ENCODE measurements at places on chromosomes 16 and 17.
A peak's percentile ranks its signal among the peaks of the same experiment; 100 is the strongest.

GRCh38 chr16:49454426-49455180 is 81.0 kb downstream of the C16orf78 start:
- DNase-seq = no peak

DNA sequence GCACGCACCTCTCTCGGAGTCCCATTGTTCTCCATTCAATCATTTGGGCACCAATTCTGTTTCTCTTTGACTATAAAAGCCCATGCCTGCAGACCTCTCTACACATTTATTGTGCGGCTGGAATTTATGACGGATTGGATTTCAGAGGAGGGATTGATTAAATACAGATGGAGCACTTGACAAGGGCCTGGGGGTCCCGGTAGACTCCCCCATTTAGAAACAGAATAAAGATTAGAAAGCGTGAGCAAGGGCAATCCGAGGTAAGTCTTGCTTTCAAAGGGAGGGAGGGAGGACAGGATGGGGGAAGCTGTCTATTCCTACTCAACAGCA is 15.1 kb upstream of the PITPNM3 start:
- no peak for DNase-seq

DNA sequence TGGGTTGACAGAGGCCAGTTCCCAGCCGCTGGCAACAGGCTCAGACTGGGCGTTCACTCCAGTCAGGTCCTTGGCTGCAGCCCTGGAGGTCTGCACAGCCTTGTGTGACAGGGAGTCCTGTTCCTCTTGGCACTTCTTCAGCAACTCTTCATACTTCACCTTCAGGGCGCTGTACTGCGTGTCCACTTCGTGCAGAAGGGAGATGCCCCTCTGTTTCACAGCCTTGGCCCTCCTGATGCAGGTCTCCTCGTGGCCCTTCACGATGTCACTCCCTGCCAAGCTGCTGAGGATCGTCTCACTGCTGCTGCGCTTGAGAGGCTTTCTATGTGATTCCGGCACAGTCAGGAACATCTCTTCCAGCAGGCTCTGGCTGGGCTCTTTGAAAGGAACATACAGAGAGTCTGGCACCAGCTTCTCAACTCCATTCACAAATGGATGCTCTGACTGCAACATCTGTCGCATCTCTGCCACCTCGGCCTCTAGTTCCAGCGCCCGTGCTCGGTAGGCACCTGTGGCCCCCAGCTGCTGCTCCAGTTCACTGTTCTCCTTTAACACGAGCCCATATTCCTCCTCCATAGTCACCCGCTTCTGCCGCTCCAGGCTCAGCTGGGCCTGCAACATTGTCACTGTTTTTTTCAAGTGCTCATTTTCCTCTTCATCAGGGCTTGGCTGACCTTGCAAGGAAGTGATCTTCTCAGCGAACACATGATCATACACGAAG is 27.2 kb downstream of the CDR2 start:
- DNase-seq = no peak

DNA sequence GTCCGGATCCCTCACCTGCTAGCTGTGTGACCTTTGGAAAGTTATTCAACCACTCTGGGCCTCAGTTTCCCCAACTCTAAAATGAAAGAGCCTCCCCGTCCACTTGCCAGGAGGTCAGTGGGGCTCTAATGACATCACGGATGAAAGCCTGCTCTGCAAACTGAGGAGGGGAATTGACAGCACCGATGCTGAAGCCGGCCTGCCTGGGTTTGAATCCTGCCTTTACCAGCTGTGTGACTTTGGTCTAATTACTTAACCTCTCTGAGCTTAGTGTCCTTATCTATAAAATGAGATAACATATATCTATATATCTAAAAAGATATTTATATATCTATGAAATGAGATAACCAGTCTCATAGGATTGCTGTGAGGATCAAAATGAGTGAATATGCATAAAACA is 1.9 kb downstream of the STX1B start:
- DNase-seq = no peak

DNA sequence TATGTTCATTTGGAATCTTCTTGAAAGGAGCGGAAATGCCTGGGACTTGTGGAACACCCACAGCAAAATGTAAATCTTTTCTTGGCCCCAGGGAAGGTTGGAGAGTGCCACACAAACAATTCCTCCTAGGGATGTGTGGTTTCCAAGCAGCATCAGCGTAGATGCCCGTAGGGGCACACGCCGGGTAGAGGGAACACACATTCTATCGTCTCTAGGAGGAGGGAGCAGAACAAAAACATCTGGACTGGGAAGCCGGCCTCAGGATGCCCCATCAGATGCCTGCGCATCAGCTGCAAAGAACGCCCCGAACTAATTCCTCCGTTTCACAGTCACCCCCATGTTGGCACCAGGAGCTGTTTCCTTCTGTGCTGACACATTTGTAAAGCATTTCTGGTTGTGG is 357.9 kb upstream of the ZFHX3 start:
- no peak for DNase-seq

GRCh38 chr16:11582157-11582814 is 4.4 kb downstream of the LITAF start:
- no peak for DNase-seq

DNA sequence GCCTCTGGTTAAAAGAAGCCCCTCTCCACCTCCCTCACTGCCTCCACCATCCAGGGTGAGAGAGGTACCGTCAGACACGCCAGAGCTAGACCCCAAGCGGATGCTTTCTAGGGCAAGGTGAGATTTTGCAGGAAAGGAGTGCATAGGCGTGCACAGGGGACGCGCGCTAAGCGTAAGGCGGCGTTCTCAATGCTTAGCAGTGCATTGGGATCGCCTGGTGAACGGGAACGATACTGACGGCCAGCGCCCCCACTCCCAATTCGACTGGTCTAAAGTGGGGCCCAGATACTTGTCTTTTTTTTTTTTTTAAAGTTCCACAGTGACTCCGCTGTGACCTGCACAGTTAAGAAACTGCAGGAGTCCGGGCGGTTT is 57.9 kb upstream of the CREBBP start:
- no peak for DNase-seq

DNA sequence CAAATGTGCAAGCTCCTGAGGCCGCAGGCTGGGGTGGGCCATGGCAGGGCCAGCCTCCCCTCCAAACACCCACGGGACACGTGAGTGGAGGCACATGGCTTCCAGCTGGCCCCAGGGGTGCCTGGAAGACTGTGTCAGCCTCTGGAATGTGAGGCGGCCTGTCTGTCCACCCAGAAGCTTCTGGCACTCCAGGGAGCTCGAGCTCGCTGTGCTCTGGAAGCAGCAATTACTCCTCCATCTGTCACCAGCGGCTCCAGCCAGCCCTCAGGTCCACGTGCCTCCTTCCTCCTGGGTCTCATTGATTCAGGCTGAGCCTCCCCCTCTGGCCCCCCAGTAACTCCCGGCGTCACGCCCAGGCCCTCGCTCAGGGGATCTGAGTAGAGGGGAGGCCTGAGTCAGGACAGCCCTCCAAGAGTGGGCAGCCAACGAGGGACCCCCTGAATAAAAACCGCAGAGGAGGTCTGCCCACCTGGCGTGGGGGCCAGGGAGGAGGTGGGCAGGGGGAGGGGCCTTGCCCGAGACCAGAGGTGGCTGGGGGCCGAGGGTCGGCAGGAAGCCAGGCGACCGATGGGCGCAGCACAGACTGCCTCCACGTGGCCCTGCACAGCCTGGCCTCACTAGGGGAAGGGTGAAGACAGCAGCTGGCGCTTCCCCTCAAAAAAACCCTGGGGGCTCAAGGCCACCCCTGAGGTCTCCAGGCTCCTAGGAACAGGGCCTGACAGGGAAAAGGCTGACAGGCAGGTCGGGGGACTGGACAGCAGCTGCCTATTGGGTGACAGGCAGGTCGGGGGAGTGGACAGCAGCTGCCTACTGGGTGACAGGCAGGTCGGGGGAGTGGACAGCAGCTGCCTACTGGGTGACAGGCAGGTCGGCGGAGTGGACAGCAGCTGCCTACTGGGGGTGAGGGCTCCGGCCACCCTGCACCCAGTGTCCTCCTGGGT is 11.9 kb downstream of the PIEZO1 start:
- no peak for DNase-seq

- DNase-seq = peak; percentile 4
Measured at GRCh38 chr16:82755570-82756282, 129.0 kb downstream of the CDH13 start.

- DNase-seq = no peak
Measured at GRCh38 chr17:17564896-17565295, 26.6 kb downstream of the PEMT start.

DNA sequence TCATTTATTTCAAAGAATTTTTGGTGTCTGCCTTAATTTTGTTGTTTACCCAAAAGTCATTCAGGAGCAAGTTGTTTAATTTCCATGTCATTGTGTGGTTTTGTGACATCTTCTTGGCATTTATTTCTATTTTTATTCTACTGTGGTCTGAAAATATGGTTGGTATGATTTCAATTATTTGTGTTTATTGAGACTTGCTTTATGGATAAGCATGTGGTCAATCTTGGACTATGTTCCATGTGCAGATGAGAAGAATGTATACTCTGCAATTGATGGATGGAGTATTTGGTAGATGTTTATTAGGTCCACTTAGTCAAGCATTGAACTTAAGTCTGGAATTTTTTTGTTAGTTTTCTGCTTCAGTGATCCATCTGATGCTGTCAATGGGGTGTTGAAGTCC is 383.0 kb downstream of the PMP22 start:
- no peak for DNase-seq

GRCh38 chr16:81198635-81199034 is 39.9 kb upstream of the BCO1 start:
- no peak for DNase-seq

GRCh38 chr17:14307560-14308024 is 6.7 kb downstream of the HS3ST3B1 start:
- DNase-seq = no peak

DNA sequence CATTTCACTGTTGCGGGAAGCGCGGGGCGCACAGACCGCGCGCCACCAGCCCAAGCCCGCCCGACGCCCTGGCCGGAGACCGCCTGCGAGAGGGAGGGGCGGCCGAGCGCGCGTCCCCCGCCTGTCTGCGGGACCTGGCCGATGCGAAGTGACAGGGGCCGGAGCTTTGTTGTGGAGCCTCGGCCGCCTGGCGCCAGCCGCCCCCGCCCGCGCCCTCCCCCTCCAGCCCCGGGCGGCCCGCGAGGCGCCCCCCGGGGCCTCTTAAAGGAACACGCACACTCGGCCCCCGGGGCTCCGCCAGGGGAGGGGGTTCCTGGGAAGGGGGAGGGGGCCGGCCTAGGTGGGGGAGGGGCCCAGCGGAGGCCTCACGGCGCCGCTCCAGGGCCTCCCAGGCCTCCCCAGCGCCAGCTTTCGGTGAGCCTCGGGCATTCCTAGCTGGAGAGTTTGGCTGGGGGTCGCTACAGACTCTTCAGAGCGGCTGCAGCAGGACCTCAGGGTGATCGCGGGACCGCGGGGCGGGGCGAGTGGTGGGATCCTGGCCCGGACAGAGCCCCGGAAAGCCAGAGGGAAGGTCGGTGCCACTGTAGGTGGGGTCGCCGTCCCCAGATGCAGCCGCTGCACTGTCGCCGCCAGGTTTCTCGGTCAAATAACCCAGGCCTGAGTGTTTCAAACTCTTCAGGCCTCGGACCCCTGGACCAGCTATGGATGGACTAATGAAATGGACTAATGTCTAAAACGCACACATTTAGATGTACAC is 2.4 kb upstream of the TBX2 start:
- DNase-seq = no peak

DNA sequence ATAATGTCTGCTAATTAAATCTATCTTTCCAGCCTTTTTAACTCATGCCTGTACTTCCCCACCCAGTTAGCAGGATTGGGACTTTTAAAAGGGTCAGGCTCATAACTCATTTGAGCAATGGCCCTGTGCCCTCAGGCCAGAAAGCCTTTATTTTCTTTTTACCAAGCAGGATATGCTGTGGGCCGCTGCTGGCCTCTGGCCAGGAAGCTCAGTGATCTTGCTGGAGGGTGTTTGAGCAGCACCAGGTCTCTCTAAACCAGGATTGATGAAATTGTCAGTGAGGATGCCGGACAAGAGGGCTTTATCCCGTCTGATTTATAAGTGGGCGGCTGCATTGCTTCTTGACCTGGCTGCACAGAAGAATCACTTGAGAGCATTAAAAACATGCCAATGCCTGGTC is 187.8 kb downstream of the RAB11FIP4 start:
- DNase-seq = no peak

- no peak for DNase-seq
Measured at GRCh38 chr17:69944406-69944805, 130.6 kb upstream of the KCNJ16 start.

DNA sequence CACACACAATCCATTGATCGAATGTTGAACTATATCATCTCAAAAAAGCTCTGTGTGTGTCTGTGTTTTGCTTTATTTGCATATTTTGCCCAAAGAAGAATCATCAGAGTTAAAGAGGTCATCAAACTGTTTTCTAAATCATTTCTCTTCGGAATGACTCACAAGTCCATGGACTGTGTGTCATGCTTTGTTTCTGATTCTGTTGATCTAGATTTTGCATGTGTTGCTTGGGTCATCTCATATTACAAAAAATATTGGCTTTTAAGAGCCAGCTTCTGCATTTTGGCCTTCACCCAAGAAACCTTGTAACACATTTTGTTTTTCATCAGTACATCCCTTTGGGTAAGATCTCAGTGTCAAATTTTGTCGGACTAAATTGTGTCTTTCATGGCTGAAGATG is 471.2 kb upstream of the HSBP1 start:
- DNase-seq = no peak

GRCh38 chr16:50876263-50876662 is 134.4 kb downstream of the CYLD start:
- DNase-seq = no peak

GRCh38 chr16:2252806-2253148 is 1.4 kb upstream of the ECI1 start:
- no peak for DNase-seq

DNA sequence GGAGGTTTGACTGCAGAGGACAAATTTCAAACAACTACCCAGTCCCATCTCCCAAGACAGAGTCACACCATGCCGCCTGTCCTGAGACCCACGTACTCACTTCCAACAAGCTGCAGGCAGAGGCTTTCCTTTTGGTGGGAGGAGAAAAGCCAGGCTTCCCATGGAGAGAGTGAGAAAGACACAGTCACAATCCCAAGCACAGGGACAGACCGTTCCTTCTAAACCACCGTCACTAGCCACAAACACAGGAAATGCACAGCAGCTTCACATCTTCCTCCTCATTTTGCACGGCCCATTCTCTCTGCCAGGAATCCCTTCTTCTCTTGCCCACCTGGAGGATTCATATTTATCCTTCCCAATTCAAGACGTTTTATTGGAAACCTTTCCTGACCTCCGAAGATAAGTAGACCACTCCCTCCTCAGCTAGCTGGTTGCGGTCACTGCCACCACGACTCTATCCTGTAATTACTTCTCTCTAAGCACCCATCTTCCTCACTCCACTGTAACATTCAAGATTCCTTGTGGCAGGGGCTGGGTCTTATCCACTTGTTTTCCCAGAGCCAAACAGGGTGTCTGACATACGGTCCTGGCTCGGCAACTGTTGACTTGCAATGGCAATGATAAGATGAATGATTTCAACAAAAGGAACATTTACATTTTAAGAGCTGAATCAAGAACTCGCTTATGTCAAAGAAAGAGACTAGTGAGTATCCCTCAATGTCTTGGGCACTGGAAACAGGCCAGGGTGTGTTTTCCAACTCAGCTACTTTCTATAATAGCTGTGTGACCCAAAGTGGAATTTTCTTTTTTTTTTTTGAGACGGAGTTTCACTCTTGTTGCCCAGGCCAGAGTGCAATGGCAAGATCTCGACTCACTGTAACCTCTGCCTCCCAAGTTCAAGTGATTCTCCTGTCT is 87.6 kb downstream of the XYLT1 start:
- DNase-seq = no peak

All from SW 1271 (cell line).